ENCODE measurements at places on chromosomes 1 and 21. TPM values are rescaled to one million over a fixed set of nuclear protein-coding genes. Genes with fewer than 3 reads are reported as not detected.

Gene PTPN14
- 48.5 TPM for total RNA-seq

DNA sequence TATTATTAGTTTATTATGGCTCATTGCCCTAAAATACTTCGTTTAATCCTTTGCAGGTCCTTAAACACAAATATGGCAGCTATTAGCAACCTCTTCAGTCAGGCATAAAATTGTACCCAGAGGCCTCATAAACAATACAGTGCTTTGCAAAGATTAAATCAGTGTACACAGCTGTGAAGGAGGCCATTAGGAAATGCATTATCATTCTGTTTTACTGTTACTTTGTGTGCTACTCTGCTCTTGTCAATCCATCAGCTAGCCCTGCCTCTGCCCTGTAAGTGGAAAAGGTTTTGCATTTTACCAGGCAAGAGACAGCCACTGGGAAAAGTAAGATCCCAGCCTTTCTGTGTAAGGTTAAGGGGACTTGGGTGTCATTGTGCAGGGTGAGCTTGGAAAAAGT is 415.7 kb upstream of the DAB1 start:
- no peak for DNase-seq

Gene BRINP3
- total RNA-seq: 34.1 TPM

Gene GBP4
- total RNA-seq: 5.7 TPM

DNA sequence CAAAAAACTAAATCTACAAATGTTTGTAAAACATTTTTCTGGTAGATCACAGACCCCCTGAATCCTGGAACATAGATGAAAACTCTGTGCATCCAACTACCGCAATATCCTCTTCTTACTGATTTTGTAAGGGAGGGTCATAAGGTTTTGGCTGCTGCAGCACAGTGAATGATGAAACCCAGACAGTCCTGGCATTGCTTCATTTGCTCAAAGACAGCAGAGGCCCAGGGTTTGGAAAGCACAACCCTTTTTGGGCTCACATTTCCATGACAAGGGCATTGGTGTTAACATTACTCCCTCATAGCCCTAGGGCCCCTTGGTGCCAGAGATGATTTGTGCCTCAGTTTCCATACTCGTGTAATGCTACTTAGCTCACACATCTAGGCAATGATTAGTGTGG is 51.2 kb downstream of the PLXNA2 start:
- DNase-seq: no peak

Gene CXADR
- 0.39 TPM for total RNA-seq

Gene LCE3D
- total RNA-seq: not detected

- no peak for DNase-seq
Measured at GRCh38 chr1:73040811-73041210, 758.5 kb upstream of the NEGR1 start.

GRCh38 chr1:93358293-93358692 is 12.6 kb downstream of the DR1 start:
- no peak for DNase-seq

DNA sequence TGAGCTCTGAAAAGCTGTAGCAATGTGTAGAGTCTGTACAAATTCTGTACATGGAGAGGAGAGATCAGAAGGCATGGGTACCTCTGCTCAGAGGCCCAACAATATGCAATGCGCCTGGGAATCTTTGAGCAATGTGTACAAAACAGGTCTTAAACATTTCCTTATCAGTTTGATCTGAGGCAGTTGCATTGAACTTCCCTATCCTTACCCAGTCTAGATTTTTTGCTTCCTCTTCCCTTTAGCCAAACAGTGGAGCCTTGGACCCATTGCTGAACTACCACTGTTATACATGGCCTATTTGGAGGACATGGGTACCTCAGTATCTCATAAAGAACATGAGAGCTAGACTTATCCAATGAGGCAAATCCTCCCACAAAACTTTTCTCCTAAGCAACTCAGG is 12.6 kb upstream of the MNDA start:
- no peak for DNase-seq

Gene TEDDM1
- not detected for total RNA-seq

Gene CDC42
- 179 TPM for total RNA-seq

Gene BLACAT1
- not detected for total RNA-seq

- no peak for DNase-seq
Measured at GRCh38 chr1:47901001-47901575, 96.1 kb downstream of the TRABD2B start.

GRCh38 chr21:28445141-28445830 is 547.4 kb downstream of the LTN1 start:
- DNase-seq: no peak

Gene PLA2G5
- total RNA-seq: 17.7 TPM

GRCh38 chr1:184032930-184033418 is 4.6 kb downstream of the COLGALT2 start:
- no peak for DNase-seq

GRCh38 chr1:63461661-63462230 is 61.3 kb downstream of the ITGB3BP start:
- no peak for DNase-seq
